Activated CD8-positive, alpha-beta memory T cell treated with anti-CD3 and anti-CD28 coated beads for 48 hours (primary cell): ENCODE measurements at places on chromosomes 4 and X.

DNA sequence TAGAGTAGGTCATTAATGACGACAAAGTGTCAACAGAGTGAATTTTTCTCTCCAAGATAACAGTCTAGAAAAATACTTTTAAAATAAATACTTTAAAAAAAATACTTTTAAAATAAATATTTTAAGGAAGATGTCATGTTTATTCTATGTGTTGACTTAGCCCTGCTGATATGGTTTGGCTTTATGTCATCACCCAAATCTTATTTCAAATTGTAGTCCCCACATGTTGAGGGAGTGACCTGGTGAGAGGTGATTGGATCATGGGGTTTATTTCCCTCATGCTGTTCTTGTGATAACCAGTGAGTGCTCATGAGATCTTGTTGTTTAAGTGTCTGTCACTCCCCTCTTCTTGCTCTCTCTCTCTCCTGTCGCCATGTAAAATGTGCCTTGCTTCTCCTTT lies 754.9 kb upstream of the SLIT2 start:
- no peak for DNase-seq

- no peak for DNase-seq
These were observed 165.3 kb downstream of the BTC start for GRCh38 chr4:74628852-74629620.

DNA sequence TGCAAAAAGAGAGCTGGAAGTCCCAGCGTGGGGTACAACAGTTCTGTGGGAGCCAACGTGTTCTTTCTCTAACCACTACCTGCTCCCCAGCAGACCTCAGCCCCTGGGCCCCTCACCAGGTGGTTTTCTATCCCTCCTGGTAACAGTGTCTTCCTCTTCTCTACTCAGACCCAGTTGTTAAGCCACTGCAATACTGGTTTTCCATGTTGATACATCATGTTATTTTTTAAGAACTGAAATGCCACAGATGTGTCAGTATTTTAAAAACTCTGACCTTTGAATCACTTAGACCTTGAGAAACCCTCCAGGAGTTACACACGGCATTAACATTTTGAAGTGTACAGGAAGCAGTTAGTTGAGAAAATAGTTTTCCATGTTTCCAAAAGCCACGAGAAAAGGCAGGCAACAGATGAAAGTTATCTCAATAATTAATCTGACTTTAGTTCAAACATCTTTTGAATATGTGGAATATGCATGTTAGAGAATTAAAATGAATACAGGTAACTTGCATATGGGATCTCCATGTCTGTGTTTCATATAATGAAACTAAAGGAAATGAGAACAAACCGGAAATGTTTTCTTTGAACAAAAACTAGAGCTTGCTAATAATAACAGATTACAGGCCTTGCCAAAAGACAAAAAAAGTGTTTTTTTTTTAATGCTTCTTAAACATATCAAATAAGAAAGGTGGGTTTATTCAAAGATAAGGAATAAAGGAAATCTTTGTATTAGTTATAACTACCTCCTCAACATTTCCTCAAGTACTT lies 108.8 kb downstream of the ZNF827 start:
- no peak for DNase-seq

GRCh38 chrX:112654871-112655270 lies 24.9 kb downstream of the LHFPL1 start:
- no peak for DNase-seq

GRCh38 chrX:130165181-130165702 lies 399 bp downstream of the AIFM1 start:
- DNase-seq, result no peak

GRCh38 chr4:4387531-4388310 lies 819 bp downstream of the NSG1 start:
- no peak for DNase-seq

- no peak for DNase-seq
These were observed 578.9 kb upstream of the FAT1 start for GRCh38 chr4:187302457-187303150.

- DNase-seq, result no peak
These were observed 46.0 kb upstream of the TMPRSS11F start for GRCh38 chr4:68175562-68176155.

DNA sequence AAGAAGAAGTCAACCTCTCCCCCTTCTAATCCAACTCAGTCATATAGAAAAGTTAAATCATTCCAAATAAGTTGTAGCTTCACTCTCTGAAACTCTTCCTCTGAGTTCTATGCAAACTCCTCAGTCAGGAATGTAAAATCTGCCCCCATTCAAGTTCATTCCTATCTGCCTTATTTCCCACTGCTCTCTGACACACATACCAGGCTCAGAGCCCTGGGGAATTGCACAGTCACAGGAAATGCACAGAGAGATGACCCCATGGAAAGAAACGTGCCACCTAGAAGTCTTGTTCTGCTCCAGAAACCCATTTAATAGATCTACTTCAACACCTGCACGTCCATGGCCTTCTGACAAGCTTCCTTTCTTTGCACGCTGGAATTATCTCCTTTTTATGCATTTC lies 236.0 kb upstream of the VCX3A start:
- no peak for DNase-seq

DNA sequence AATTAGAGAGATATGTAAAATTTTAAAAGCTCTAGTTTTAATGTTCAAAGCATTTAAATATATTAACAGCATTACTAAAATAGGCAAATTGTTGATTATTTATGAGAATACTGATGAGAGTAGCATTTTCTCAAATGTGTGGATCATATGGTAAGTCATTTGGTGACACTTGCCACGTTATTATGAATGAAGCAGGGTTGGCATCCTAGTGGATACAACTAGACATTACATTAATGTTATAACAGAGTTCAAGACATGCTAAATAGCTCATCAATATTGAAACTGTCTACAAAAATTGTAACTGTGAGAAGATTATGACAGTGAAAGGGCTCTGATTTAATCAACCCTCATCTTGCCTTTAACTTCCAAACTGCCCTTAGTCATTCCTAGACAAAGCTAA lies 171.1 kb downstream of the PDGFC start:
- no peak for DNase-seq

DNA sequence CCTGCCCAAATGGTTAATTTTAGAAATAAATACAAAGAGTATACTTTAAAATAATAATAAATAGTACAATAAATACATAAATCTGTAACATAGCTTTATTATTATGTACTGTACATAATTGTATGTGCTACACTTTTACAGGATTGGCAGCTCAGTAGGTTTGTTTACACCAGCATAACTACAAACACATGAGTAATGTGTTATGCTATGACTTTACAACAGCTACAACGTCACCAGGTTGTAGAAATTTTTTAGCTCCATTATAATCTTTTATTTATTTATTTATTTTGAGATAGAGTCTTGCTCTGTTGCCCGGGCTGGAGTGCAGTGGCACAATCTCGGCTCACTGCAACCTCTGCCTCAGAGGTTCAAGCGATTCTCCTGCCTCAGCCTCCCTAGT lies 31.8 kb downstream of the RNF150 start:
- no peak for DNase-seq

GRCh38 chr4:53116954-53117353 lies 248.9 kb downstream of the SCFD2 start:
- no peak for DNase-seq

DNA sequence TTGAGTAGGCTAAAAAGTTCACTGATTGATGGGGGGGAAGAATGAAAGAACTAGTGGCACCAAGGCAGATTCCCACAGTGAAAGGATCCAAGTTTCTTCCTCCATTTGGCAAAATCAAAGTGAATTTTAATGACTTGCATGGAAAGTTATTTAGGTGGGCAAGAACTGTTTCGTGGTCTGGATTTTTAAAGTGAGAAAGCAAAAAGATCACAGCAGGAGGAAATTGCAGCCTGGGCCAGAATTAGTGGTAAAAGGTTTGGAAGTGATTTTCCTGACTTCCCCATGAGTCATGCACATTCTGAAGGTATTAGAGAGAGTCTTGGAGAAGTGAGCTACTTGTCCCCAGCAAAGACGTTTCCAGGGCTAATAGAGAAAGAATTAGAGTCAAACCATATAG lies 207.8 kb downstream of the ANTXR2 start:
- no peak for DNase-seq

DNA sequence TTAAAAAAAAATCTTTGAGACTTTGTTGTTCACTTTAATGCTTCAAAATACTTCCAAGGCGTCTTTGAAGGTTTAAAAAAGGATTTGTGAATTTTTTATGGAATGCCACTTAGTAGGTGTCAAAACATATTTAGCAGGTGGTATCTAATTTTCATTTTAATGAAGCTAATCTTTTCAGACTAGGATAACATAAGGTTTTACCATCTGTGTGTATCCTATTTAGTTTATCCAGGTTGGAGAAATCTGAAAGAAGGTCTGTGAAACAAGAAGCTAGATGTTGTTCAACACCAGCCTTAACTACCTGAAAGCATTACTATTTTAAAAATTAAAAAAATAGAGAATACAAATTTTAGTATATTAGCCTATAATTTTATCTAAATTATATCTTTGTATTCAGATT lies 193.4 kb downstream of the GRID2 start:
- DNase-seq, result no peak

DNA sequence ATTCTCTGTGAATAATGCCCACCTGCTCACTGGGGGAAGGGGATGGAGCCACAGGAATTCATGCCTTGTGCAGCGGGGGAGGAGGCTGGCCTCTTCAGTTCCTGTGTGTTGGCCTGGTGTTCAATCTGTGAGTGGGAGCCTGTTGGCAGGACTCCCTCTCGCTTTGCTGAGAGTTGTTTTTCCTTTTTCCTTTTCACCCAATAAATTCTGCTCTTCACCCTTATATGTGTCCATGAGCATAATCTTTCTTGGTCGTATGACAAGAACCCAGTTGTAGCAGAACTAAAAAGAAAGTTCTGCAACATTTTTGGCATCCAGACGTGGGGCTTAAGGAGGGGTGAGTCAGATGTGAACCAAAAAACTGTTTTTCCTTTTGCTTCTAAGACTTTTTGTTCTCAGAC lies 235.2 kb upstream of the HDX start:
- no peak for DNase-seq

DNA sequence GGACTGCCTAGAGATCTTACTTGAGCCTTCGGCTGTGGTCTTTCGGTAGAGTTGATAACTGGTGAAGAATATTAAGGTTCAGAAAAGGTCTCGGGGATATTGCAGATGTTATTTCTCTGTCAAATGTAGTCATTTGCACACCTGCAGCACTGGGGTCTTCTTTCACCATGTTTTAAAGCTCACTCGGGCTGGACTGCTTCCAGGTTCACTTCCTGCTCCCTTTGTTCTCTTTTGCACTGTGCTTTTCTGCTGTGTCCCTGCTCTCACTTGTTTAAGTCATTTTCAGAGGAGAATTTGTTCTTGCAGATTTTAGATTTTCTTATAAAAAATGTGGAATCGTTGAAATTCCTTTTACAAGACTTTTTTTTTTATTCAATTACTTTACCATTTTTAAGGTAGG lies 68.5 kb downstream of the BMPR1B start:
- DNase-seq, result no peak

- no peak for DNase-seq
These were observed 456.1 kb downstream of the GRXCR1 start for GRCh38 chr4:43348591-43348990.

DNA sequence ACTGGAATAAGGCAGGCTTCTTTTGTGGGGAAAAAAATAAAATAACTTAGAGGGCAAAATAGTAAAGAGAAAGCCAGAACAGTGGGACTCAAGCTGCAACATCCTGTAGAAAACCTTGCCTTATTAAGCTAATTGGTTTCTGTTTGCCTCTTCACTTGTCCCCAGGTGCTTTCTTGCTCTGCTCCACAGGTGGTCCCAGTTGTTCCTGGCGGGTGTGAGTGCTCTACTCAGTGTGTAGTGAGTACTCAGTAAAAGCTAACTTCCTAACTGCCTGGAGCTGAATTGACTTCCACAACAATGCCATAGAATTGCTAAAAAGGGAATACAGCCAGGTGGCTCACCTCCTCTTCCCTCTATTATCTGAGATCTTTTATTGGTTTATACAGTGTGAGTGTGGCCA lies 930.2 kb downstream of the C4orf33 start:
- no peak for DNase-seq

DNA sequence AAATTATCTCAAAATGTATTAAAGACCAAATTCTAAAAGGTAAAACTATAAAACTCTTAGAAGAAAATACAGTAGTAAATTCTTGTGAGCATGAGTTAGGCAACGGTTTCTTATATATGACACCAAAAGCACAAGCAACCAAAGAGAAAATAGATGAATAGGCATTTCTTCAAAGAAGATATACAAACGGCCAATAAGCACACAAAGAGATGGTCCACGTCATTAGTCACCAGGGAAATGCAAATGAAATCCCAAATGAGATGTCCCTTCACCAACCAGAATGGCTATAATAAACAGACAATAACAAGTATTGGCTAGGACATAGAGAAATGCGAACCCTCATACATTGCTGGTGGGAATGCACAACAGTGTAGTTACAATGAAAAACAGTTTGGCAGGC lies 44.6 kb downstream of the RAB33A start:
- DNase-seq, result no peak
